ENCODE measurements at places on chromosomes 13 and 19.

GRCh38 chr19:6087074-6087571 lies 23.2 kb downstream of the RFX2 start:
- no peak for DNase-seq

DNA sequence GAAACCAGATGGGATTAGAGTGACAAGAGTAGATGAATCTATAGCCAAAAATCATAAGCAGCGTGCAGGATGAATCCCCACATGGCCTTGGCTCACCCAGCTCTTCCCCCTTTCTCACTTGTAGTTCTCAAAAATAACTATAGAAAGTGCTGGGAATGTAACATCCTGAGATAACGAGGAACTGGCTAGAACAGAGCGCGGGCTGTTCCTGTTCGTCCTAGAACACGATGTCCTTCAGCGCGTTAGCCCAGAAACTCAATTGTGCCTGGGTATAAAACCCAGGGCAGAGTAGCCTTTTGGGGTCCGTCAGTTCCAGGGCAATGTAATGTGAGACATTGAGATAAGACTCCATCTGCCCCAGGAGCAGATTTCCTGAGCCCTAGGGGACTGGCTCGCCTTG lies 326.2 kb downstream of the TSHZ3 start:
- no peak for DNase-seq

- DNase-seq = no peak
Measured at GRCh38 chr19:47631681-47632446, 22.9 kb downstream of the BICRA start.

GRCh38 chr13:80712026-80712425 lies 371.1 kb upstream of the SPRY2 start:
- no peak for DNase-seq

DNA sequence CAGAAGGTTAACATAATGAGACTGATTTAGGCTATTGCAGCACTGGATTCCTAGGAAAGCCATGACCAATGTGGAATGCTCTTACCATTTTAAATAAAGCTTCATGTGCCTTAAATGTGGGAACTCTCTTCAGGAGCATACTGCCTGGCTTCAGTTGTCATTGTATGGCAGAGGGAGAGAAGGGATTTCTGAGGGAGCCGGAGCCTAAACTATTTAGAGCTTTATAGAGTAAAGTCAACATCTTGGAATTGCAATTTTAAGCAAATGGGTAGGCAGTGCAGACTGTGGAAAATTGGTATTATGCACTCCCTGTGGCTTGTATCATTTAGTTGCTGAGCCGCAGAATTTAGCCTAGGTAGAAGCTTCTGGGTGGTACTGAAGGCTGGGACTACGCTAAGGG lies 2041.4 kb downstream of the PCDH9 start:
- no peak for DNase-seq

GRCh38 chr19:33383720-33384292 lies 10.3 kb downstream of the CEBPG start:
- DNase-seq = no peak

- DNase-seq = no peak
Measured at GRCh38 chr13:73957889-73958288, 176.3 kb downstream of the KLF12 start.

DNA sequence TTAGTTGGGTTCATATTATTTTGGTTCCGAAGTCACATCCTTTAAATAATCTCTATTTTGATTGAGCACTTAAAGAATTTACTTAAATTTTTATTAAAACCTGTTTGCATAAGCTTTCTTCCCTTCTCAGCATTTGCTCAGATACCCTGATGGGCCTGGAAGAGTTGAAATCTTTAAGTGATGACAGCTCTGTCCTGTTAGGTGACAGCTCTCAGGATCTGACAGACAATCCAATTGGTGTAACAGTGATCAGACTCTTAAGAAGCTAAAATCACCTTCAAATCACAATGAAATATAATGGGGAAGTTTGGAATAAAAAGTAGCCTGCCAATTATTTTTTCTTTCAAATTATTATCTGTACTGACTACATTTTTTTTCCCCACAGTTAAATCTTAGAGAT lies 284.4 kb downstream of the LMO7 start:
- no peak for DNase-seq

DNA sequence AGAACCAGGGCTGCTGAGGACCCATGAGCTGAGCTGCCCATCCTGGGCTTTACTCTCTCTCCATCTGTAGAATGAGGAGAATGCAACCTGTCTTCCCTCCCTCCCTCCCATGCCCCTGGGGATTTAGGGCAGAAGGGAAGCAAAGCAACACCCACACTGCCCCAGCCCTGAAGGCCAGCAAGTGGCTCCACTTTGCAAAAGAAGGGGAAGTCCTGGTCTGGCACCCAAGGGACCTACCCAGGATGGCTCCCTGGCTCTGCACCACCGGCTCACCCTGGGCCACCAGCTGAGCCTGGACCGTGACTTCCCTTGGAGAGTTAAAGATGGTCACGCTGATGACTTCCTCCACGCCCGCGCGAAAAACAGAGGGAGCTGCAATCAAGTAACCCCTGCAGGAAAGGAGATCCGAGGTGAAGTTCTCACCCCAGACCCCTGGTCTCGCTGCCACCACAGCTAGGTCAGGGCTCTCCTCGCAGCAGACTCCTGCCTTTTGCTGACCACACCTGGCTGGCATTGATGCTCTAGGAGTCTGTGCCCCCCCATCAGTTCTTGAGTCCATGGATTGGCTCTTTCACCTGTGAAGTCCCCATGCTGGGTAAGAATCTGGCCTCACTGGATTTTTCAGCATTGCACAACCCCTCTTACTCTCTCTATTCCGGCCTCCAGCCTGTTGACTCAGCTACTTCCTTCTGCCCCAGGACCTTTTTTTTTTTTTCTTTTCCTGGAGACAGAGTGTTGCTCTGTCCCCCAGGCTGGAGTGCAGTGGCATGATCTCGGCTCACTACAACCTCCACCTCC lies 4.6 kb downstream of the CPAMD8 start:
- peak; percentile 26 for DNase-seq

GRCh38 chr13:112346899-112347229 lies 29.3 kb upstream of the SPACA7 start:
- DNase-seq = no peak
